Effector CD8-positive, alpha-beta T cell (primary cell): ENCODE measurements at places on chromosomes 5 and 9.

DNA sequence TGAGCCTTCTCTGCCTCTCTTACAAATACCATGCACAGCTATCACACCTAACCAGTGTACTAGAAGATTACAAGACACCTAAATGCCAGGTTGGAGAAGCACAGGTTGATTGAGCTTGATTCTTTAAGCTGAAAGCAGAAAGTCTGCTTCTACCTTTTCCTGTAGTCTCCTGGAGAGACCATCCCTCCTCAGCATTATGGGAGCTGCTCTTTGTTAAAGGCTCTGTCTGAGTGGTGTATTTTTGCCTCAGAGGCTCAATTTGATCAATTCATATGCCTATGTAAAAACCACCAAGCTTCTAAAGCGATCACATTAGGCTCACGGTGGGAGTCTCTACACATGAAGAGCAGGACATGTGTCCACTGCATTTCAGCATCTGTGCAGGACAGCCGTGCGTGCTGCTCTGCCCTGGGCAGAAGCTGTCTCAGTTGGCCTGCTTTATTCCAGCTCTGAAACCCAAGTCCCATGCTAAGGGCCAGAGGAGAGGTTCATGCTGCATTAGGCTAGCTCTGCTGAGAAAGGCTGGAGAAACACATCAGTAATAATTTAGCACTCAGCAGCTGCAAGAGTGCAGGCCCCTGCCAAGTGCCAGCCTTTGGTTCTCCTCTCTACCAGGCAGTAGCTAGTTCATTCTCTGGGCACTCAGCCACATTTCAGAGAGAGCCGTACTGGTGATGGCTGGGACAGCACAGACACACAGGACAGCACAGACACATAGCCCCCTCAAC is 41.7 kb downstream of the TMEM167A start:
- DNase-seq = no peak

DNA sequence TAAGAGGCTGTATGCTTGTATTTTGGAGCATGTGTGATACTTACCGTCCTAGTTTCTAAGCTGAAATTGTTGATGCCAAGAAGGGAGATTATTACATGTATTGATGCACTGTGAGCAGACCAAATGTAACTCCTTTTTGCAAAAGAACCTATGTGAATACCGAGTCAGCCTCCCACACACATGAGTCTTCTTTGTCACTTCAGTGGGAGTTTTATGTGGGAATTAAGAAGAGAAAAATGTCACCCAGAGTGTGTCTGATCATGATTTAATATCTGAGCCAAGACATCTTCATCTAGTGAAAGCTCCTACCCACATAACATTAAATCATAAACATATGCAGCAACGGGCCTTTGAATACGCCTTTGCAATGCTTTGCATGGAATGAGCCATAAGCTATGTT is 380.3 kb upstream of the ACTBL2 start:
- DNase-seq = no peak

- DNase-seq = no peak
Observed at GRCh38 chr5:123706531-123706930, 194.6 kb downstream of the CSNK1G3 start.

DNA sequence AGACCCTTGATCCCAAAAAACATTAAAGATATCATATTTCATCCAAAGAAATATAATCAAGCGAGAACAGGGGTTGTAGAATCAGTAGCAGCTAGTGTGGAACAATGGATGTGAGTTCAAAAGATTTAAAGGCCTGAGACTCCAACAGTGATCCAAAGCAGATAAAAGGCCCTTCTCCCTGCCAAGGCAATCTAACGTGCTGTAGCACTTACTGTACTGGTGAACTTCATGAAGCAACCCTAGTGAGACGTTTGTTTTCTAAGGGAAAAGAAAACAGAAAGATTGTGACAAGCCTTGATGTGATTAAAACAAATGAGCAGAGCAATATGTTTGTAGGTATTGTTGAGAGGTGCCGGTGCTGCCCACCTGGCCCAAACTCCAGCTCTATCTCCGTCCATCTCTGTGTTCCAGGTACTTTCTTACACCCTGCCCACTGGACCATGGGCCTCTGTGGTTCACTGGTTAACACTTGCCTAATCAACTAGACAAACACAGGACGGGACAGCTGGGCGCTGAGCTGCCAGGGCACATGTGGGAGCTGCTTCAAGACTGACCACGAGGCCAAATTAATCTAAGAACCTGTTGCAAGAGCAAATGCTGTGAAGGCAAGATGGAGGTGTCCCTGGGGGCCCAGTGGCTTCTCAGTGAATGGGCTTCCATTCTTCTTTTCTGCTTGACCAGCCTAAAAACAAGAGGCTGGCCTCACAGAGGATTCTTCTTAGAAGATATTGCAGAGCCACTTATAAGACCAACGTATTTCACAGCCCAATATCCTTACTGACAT is 265.5 kb downstream of the CWC27 start:
- no peak for DNase-seq

- DNase-seq = no peak
Observed at GRCh38 chr5:42514754-42515153, 91.5 kb downstream of the GHR start.

DNA sequence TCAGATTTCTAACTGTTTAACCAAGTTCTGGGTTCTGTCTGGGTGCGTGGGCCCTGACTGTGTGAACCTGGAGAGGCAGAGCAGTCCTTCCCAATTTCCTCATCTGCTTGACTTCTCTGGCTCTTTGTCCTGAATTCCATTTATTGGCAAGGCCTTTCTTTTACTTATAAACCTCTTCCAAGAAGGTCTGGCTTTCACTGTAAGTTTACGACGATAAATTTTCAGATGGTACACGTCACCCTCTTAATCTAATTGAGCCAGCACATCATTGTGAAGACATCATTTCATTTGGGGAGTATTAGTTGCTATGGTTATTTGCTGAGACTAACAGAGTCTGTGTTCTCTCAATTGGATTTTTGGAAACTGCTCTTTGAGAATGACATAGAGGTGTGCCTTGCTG is 92.4 kb downstream of the ARHGAP26 start:
- no peak for DNase-seq

DNA sequence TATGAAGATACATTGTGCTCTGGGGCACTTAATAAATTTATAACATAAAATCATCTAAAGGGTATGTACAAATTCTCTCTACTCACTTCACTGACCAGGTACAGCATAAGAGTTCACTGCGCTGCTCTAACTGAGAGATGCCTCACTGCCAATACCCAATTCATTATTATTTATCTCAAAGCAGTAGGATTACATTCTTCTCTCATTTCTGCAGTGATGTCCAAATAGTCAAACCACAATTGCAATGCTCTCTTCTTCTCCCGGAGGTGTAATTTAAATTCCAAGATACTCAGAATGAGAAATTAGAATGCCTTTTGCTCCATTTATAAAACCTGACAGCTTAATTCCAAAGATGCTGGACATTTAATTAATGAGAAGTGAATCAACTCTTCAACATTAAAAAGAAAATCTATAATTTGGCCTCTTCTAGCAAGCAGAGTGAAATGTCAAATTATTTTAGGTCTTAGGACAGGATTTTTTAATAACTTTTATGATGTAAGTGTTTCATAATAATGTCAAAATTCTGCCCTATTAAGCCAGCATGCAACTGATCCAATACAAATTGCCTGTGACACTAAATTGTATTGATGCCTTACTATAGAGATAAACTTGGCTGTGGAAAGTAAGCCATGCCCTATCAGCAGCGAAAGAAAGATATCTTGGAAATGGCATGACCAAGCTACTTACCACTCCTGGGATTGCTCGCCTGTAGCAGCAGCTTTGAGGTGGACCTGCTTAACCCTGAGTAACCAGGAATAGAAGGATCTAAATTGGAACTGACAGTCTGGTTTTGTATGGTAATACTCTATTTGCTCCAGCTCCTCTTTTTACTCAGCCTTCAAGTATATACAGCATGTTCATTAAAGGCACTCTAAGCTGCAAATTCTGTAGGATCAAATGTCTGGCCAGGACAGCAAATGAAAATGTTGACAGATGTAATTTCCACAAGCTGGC is 374.2 kb upstream of the TYRP1 start:
- no peak for DNase-seq

DNA sequence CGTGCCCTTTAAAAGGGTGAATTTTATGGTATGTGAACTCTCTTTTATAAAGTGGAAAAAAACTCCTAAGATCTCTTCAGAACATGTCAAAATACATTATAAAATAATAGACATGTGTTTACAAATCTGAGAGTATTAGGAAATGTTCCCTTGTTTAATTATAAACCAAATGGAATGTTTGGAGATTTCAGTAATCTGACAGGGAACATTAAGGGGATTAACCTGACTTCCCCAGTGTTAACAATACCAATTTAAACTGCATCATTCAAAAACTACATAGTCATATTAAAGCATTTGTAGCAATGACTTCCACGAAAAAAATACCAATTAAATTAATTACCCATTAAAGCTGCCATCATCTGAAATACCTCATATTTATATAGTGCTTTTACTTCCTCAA is 1.6 kb upstream of the OCLN start:
- DNase-seq = no peak

DNA sequence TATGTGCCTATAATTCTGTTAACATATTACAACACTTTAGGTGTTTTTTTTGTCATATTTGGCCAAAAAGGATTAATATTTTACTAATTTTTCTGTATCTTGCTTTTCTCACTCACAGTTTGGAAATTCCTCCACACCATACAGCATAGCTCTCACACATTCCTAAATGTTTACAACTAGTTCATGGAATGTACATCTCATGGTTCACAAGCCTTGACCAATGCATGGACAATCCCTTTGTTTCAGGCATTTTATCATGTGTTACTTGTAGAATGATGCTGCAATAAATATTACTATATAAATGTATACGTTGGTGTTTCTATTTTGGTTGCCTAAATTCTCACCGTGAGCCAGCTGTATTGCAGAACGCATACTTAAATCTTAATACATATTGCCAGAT is 80.5 kb upstream of the SPATA31C2 start:
- DNase-seq = no peak

DNA sequence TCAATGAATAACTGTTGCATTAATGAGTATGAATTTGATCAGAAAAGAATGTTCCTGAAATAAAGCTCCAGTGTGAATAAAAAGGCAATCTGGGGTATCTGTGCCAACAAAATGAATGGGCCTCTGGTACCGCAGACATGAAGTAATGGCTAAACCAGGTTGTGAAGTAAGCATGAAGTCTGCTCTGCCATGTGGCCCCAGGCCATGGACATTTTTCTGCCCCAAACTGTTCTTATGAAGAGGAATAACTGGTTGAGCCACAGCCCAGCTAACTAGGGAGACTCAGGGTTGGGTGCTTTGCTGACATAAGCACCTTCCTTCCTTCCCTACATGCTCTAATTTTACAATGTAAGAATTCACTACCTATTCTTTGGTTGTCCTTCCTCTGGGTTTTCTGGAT is 147.4 kb upstream of the LRRTM2 start:
- DNase-seq = no peak

DNA sequence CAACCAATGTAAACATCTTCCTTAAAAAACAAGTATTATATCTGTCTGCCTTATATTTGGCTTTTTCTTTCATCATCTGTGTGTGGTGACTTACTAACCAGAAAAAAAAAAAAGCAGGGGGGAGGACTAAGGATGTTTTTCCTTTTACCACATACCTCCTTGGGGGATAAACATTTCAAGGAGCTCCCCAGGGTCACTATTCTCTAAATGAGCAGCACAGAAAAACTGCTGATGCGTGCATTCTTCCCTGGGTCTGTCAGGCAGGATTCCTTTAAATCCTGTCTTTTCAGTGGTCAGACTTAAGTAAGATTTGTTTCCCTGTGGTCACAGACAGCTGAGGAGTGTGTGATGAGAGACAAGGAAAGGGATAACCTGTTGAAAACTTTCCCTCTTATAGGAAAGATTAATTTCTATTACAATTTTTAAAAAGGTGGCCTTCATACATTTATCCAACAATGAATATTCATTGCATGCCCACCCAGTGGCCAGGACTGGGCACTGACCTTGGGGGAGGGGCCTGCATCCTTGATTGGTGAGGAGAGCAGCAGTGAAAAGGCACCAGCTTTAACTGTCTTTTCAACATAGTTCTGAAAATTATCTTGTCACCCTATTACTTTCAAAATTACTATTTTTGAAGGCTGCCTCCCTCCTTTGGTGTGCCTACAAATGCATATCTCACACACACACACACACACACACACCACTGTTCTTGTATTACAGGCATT is 123.1 kb downstream of the TLE4 start:
- no peak for DNase-seq

GRCh38 chr5:16304846-16305245 is 125.3 kb upstream of the MARCHF11 start:
- no peak for DNase-seq

GRCh38 chr9:113298924-113299770 is 4.0 kb downstream of the RNF183 start:
- DNase-seq = no peak

DNA sequence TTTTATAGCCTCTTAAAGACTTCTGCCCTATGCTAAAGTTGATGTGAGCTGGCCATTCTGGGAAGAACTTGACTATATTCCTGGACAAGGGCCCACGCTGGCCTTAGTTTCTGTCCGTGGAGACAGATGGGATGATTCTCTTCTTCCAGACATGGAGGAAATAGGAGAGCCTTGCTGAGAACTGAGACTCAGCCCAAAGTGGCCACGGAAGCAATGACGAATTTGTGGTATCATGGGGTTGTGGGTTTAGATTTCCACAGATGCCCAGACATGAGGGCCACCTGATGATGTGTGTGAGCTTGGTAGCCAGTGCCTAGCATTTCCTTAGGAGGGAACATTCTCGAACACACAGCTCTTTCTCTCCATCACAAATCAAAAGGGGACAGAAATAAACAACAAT is 309.1 kb downstream of the NSG2 start:
- no peak for DNase-seq

GRCh38 chr5:169022718-169023117 is 278.2 kb downstream of the SLIT3 start:
- no peak for DNase-seq
